ENCODE measurements at places on chromosomes 6 and 20.

- no peak overlapping the region for H3K4me3 ChIP-seq
- H3K27me3 ChIP-seq = peaks cover 23% of the 10 kb centered on the region
- no peaks in the 10 kb centered on the region for H3K4me1 ChIP-seq
- no peak for DNase-seq
These were observed 246.8 kb upstream of the EXOC2 start for GRCh38 chr6:939526-940252.

DNA sequence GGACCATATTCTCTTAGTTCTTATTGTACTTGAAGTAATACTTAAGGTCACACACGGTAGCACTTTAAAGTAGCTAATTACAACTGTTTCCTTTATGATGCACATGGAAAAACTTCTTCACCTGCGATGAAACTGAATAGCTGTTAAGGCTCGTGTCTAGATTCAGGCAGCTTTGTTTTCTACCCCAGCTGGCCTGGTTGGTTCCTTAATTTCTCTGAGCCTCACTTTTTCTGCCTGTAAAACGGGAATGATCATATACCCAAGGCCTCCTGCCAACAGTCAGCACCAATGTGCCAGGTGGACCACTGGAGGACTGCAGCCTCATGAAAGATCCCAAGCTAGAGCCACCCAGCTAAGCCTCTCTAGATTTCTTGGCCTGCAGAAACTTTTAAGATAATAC is 35.0 kb downstream of the EDN3 start:
- no peak overlapping the region for H3K27ac ChIP-seq
- DNase-seq = no peak
- H3K27me3 ChIP-seq = no peaks in the 10 kb centered on the region
- H3K4me3 ChIP-seq = no peak overlapping the region
- H3K4me1 ChIP-seq = no peaks in the 10 kb centered on the region

GRCh38 chr6:166728884-166729530 is 102.0 kb upstream of the RPS6KA2 start:
- DNase-seq = no peak
- no peaks in the 10 kb centered on the region for H3K4me1 ChIP-seq
- H3K27ac ChIP-seq = no peak overlapping the region
- H3K27me3 ChIP-seq = peaks cover 17% of the 10 kb centered on the region
- H3K36me3 ChIP-seq = no peaks in the 10 kb centered on the region

DNA sequence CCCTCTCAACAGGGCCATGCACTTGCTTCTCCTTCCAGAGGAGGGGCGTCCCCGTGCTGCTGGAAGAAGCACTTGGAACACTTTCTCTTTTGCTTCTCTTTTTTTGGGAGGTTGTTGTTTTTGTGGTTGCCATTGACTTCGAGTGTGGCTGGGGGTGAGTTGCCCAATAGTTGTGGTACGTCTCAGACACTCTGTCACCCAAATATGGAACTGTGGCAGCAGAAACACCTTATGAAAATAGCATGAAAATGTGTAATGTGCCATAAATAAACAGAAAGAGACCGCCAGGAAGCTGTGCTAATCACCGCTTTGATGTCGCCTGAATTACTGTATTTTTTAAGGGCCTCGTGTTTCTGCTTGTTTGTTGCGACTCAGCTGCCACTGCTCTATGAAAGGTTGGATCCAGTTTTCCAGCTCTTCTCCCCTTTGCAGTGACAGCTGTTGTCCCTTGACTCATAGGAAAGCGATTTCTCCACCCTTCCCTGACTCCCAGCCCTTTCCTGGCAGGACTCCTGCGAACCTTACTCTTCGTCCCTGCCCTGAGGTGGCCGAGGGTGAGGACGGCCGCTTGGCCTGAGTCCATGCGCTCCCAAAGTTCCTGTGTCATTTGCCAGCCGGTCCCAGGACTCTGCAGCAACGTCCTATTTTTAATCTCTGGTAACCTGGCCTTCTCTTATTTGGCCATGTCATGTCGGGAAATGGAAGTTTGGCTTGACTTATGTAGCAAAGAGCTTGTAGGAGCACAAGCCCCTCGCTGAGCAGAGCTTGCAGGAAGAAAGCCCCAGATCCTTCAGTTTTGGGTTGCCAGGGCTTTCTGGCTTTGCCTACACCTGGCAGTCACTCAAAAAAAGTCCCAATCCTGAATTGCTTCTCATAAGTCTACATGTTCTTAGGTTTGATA is 694.6 kb downstream of the QKI start:
- DNase-seq = no peak
- no peak overlapping the region for H3K27ac ChIP-seq
- no peaks in the 10 kb centered on the region for H3K4me1 ChIP-seq
- no peak overlapping the region for H3K4me3 ChIP-seq
- H3K36me3 ChIP-seq = no peaks in the 10 kb centered on the region

DNA sequence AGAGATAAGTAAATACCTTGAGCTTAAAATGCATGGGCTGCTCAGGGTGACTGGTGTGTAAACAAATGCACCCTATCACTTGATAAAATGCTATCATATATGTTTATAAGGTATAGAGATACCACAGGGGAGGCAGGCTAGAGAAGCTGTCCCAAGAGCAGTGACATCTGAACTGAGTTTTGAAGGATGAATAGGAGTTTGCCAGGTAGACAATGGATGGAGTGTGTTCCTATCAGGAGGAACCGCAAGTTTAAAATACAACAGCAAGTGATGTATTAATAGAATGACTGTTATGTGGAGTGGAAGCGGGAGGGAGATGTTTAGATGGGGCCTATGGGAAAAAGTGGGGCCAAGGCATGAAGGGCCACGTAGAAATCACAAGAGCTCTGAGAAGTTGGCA is 38.7 kb upstream of the CHMP4B start:
- H3K27ac ChIP-seq = no peak overlapping the region
- H3K4me3 ChIP-seq = no peak overlapping the region
- DNase-seq = no peak
- H3K4me1 ChIP-seq = no peaks in the 10 kb centered on the region

- no peaks in the 10 kb centered on the region for H3K36me3 ChIP-seq
- peak; percentile 75 for DNase-seq
- H3K27me3 ChIP-seq = no peaks in the 10 kb centered on the region
- H3K4me3 ChIP-seq = no peak overlapping the region
These were observed 97.0 kb upstream of the MAN1A1 start for GRCh38 chr6:119446609-119447008.

- DNase-seq = no peak
- no peak overlapping the region for H3K4me3 ChIP-seq
- no peaks in the 10 kb centered on the region for H3K27me3 ChIP-seq
- H3K27ac ChIP-seq = no peak overlapping the region
- no peaks in the 10 kb centered on the region for H3K4me1 ChIP-seq
- no peaks in the 10 kb centered on the region for H3K36me3 ChIP-seq
These were observed 318.5 kb upstream of the MAP3K7 start for GRCh38 chr6:90905351-90905750.

GRCh38 chr6:167832497-167833395 is 6.0 kb downstream of the AFDN start:
- no peak overlapping the region for H3K27ac ChIP-seq
- H3K4me1 ChIP-seq = no peaks in the 10 kb centered on the region
- H3K36me3 ChIP-seq = no peaks in the 10 kb centered on the region
- peak; percentile 33 for DNase-seq
- no peaks in the 10 kb centered on the region for H3K27me3 ChIP-seq

- peaks cover 2% of the 10 kb centered on the region for H3K27me3 ChIP-seq
- no peaks in the 10 kb centered on the region for H3K36me3 ChIP-seq
- no peak for DNase-seq
- H3K27ac ChIP-seq = no peak overlapping the region
- H3K4me1 ChIP-seq = no peaks in the 10 kb centered on the region
These were observed 27.1 kb upstream of the PPP1R14C start for GRCh38 chr6:150115769-150116168.

DNA sequence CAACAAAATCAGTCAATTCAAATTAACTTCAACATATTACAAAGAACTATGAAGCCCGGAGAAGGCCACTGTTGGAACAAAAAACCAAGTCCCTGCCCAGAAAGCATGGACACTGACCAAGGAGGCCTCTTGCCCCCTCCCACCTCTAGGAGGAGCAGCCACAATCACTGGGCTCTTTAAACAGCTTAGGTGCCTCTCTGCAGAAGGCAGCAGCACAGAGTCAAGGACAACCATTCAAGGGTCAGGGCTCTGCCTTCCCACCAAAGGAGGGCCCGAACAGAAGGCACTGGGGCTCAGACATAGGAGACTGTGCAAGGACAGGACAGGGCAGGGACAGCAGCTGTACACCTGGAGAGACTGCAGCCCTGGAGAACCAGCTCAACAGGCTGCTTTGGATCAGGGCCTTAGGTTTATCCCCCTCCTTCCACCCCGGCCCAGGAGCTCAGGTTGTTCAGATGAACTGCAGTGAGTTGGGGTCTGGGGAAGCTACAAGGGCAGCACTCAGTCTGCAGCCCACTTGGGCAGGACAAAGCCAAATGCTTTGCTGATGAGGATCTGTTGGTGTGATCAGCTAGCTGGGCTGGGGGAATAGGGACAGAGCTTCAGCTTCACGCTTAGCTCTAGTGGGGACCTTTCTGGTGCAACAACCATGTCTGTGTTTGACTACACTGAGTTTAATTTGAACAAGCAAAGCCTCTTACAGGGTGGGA is 17.8 kb downstream of the TOMM34 start:
- H3K27me3 ChIP-seq = no peaks in the 10 kb centered on the region
- peaks cover 2% of the 10 kb centered on the region for H3K4me1 ChIP-seq
- peaks cover 41% of the 10 kb centered on the region for H3K36me3 ChIP-seq
- no peak overlapping the region for H3K27ac ChIP-seq
- no peak for DNase-seq

- H3K27me3 ChIP-seq = peaks cover 34% of the 10 kb centered on the region
- H3K4me1 ChIP-seq = no peaks in the 10 kb centered on the region
- H3K27ac ChIP-seq = no peak overlapping the region
- H3K36me3 ChIP-seq = no peaks in the 10 kb centered on the region
- DNase-seq = no peak
These were observed 1.3 kb downstream of the OXT start for GRCh38 chr20:3072530-3073250.

- H3K27me3 ChIP-seq = no peaks in the 10 kb centered on the region
- DNase-seq = no peak
- H3K27ac ChIP-seq = no peak overlapping the region
These were observed 372.8 kb upstream of the JARID2 start for GRCh38 chr6:14873101-14873500.

DNA sequence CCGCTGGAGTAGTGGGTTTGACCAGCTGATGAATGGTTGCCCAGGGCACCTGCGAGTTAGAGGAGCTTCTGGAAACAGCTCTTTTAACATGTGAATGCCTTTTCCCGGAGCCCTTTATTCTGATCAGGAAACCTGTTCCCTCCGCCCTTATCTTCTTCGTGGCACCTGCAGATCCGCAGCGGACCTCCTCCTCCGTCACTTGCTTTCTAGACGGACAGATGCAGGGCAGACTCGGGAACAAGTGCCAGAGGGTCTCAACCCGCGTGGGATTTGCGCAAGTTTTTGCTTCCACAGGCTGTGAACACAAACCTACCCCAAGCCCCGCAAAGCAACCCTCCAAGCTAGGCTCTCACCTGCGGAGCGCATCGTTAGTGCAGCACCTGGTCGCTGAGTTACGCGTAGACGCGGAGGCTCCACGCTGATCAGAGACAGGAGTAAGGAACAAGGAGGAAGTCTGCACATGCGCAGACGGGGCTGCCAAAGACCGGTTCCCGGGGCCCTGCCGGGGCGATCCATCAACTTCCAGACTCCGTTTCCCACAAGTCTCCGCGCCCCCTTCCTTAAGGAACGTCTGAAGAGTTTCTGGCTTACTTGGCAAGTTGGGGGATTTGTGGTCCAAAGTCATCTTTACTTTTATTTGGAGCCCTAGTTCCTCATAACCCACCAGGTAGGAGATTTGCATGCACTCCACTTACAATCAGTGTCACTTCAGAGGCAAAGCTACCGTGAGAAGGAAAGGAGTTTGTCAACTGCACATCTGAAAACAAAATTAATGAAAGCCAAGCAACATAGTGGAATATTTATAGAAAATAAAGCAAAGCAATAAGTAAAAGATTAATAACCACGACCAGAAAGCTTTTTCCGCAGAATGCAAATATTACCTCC is 52.7 kb upstream of the ELMO2 start:
- no peak for DNase-seq
- H3K36me3 ChIP-seq = no peaks in the 10 kb centered on the region
- no peaks in the 10 kb centered on the region for H3K4me1 ChIP-seq
- no peak overlapping the region for H3K27ac ChIP-seq
- H3K4me3 ChIP-seq = no peak overlapping the region

- no peak overlapping the region for H3K27ac ChIP-seq
- H3K4me1 ChIP-seq = no peaks in the 10 kb centered on the region
- no peak for DNase-seq
- no peak overlapping the region for H3K4me3 ChIP-seq
These were observed 13.9 kb downstream of the CEP43 start for GRCh38 chr6:167013067-167013466.

- no peak for DNase-seq
- no peaks in the 10 kb centered on the region for H3K4me1 ChIP-seq
- no peak overlapping the region for H3K27ac ChIP-seq
- peaks cover 18% of the 10 kb centered on the region for H3K27me3 ChIP-seq
- no peaks in the 10 kb centered on the region for H3K36me3 ChIP-seq
- H3K4me3 ChIP-seq = no peak overlapping the region
These were observed 10.2 kb upstream of the PRND start for GRCh38 chr20:4711511-4711910.

DNA sequence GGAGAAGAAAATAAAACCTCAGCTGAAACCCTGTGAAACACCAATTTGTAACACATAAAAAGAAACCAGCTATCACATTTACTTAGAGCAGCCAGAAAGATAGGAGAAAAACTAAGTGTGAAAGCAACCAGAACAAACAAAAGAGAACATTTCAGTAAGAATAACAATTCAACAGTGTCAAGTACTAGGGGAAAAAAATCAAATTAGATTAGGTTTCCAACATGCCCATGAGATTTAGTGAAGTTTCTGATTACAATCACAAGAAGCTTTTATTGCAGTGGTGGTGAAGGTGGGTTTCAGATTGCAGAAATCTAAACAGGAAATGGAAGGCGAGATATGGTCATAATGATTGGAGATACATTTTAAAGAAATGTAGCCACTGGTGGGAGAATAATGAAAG is 22.1 kb upstream of the TRDN start:
- no peaks in the 10 kb centered on the region for H3K4me1 ChIP-seq
- H3K27me3 ChIP-seq = no peaks in the 10 kb centered on the region
- no peaks in the 10 kb centered on the region for H3K36me3 ChIP-seq
- H3K4me3 ChIP-seq = no peak overlapping the region

Measured in IMR-90 (cell line).